Lower lobe of right lung (tissue), 2 donors: ENCODE measurements at places on chromosomes 2 and 18.

GRCh38 chr2:12060886-12061285 is 314.5 kb downstream of the LPIN1 start:
- DNase-seq: no peak
- peaks cover 4% of the 10 kb centered on the region for H3K27me3 ChIP-seq
- no peak overlapping the region for H3K27ac ChIP-seq
- no peaks in the 10 kb centered on the region for H3K4me1 ChIP-seq
- H3K4me3 ChIP-seq: no peak overlapping the region
- no peaks in the 10 kb centered on the region for H3K36me3 ChIP-seq

DNA sequence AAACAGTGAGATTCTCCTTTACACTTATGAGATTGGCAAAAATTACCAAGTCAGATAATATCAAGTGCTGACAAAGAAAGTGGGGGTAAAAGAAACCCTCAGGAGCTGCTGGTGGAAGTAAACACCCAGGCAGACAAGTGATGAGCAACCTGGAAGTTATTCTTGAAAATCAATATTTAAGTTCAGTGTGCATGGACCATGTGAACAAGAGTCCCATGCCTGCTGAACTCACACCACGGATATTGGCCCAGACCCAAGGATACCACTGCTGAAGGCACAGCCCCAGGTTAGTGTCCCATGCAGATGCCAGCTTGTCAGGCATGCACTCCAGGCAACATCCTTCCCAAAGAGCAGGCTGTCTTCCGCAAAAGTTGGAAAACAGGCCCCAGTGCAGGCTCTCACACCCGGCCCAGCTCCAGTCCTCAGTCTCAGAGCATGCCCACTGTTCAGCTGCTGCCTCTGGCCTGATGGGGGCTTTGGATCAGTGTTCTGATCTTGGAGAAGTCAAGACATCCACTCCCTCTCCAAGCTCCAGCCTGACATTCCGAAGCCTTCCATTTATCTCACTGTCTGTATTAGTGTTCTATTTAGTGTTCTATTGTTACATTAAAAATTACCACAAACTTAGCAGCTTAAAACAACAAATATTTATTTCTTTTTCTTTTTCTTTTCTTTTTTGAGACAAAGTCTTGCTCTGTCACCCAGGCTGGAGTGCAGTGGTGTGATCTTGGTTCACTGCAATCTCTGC is 70.0 kb downstream of the HS1BP3 start:
- H3K27me3 ChIP-seq: no peaks in the 10 kb centered on the region
- H3K27ac ChIP-seq: peak overlapping the region; percentile 83
- peaks cover 70% of the 10 kb centered on the region for H3K4me1 ChIP-seq
- H3K36me3 ChIP-seq: no peaks in the 10 kb centered on the region
- peak; percentile 23 for DNase-seq
- no peak overlapping the region for H3K4me3 ChIP-seq

DNA sequence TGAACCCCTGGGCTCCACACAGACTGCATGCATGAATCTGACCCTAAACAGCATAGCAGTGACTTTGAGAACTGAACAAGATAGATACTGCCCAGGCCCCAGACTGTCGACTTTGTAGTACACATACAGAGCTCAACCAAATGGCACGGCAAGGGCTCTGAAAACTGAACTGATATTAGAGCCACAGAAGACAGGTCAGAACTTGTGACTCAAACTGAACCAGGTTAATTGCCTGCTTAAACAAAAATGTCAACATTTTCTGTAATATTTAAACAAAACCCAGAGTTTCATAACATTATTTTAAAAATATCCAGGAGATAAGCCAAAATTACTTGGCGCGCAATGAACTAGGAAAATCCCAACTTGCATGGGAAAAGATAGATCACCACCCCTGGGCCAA is 260.3 kb downstream of the TPGS2 start:
- H3K4me3 ChIP-seq: no peak overlapping the region
- no peaks in the 10 kb centered on the region for H3K4me1 ChIP-seq
- no peak overlapping the region for H3K27ac ChIP-seq
- DNase-seq: no peak

GRCh38 chr2:17336458-17336857 is 181.8 kb downstream of the RAD51AP2 start:
- no peaks in the 10 kb centered on the region for H3K4me1 ChIP-seq
- DNase-seq: no peak
- no peak overlapping the region for H3K4me3 ChIP-seq
- no peak overlapping the region for H3K27ac ChIP-seq

DNA sequence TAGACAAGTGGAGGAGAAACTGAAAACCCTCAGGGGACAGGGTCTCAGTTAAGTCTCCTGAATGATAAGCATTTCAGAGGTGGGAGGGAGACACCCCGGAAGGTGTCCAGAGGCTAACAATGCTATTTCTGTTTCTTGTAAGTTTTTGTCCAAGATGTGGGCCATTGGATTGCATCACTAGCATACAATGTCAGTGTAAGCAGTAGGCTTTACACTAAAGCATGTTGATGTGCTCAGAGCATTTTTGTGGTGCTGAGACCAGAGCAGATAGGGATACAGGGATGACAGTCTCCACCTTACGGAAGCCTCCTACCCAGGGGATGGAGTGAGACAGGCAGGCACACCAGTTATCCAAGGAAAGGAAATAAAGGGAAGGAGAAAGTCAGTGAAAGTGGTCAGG is 2.2 kb upstream of the IL1R1 start:
- peaks cover under 1% of the 10 kb centered on the region for H3K36me3 ChIP-seq
- no peak overlapping the region for H3K4me3 ChIP-seq
- no peaks in the 10 kb centered on the region for H3K27me3 ChIP-seq
- DNase-seq: no peak

DNA sequence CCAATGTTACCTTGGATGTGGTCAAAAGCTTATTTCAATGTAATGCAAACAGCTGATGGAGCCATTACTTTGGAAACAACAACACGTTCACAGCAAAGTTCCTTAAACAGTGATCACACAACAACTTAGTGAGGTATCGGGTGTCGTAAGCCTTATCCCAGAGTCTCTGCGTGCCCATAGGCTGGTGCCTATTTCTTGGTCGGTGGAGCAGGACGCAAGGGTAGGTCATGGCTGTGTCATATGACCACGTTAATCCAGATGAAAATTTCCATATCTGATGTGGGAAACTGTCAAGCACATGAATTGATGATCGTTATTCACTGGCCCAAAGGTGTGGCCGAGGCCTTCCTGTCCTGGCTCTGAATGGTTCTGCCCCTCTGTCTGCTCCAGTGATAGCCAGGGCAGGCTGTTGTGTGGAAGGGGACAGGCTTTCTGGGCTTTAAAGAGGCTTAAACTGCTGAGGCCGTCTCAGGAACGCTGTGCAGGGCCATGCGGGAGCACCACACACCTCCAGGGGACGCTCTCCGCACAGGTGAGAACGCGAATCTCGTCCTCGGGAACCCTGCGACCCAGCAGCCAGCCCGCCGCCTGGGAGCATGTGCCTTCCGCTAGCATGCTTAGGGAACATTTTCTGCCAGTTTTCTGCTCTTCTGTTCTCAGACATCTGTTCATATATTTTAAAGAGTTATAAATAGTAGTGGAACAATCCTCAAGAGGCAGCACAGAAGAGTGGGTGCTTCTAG is 90.6 kb downstream of the KCTD1 start:
- no peaks in the 10 kb centered on the region for H3K4me1 ChIP-seq
- no peak for DNase-seq
- H3K27ac ChIP-seq: no peak overlapping the region
- H3K4me3 ChIP-seq: no peak overlapping the region
- H3K27me3 ChIP-seq: no peaks in the 10 kb centered on the region

GRCh38 chr2:156580501-156580900 is 144.3 kb downstream of the GPD2 start:
- no peak overlapping the region for H3K4me3 ChIP-seq
- H3K27me3 ChIP-seq: no peaks in the 10 kb centered on the region
- peaks cover 38% of the 10 kb centered on the region for H3K36me3 ChIP-seq

DNA sequence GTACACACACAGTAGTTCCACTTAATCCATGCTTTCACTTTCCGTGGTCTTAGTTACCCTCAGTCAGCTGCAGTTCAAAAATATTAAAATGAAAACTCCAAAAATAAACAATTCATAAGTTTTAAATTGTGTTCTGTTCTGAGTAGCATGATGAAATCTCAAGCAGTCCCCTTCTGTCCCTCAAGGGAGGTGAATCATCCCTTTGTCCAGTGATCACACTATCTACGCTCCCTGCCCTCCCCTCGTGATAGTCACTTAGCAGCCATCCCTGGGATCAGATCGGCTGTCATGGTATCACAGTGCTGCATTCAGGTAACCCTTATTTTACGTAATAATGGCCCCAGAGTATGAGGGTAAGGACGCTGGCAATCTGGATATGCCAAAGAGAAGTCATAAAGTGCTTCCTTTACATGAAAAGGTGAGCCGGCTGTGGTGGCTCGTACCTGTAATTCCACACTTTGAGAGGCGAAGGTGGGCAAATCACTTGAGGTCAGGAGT is 5.8 kb upstream of the RTN4 start:
- H3K4me1 ChIP-seq: peaks cover 18% of the 10 kb centered on the region
- H3K36me3 ChIP-seq: no peaks in the 10 kb centered on the region
- DNase-seq: no peak
- no peak overlapping the region for H3K27ac ChIP-seq
- H3K27me3 ChIP-seq: no peaks in the 10 kb centered on the region
- no peak overlapping the region for H3K4me3 ChIP-seq

GRCh38 chr2:205734436-205735037 is 52.2 kb downstream of the NRP2 start:
- no peak overlapping the region for H3K27ac ChIP-seq
- H3K4me3 ChIP-seq: no peak overlapping the region
- no peaks in the 10 kb centered on the region for H3K27me3 ChIP-seq
- peaks cover 18% of the 10 kb centered on the region for H3K36me3 ChIP-seq
- DNase-seq: no peak

DNA sequence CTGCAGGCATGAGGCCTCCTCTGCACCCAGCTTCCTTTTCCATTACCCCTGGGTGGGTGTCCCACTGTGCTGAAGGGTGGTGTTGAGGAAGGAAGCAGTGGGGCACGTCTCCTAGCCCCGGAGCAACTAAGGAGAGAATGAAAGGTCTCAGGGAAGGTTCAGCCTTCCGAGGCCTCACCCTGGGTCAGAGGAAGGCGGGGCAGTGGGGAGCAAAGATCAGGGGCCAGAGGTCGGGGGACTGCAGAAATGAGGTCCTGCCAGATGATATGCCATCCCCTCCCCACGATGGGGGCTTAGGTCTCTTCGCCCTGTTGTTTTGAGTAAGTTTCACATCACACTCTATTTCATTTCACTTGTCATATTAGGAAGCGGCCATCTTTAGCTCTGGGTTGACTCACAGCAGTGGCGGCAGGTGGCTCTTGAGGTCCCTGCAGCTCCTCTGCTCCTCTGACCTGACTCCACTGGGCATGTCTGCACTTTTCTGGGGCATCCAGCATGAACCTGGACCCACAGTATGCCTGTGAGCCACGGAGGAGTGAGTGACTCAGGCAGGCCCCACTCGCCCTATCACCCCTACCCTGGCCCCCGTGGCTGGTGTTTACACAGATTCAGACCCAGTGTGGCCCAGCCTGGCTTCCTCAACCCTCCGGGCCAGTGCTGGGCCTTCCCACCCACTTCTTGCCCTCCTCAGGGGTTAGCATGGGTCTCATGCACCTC is 153.7 kb upstream of the SMAD2 start:
- no peaks in the 10 kb centered on the region for H3K27me3 ChIP-seq
- no peak for DNase-seq
- no peaks in the 10 kb centered on the region for H3K36me3 ChIP-seq

- no peak overlapping the region for H3K4me3 ChIP-seq
- no peaks in the 10 kb centered on the region for H3K27me3 ChIP-seq
- no peaks in the 10 kb centered on the region for H3K4me1 ChIP-seq
- DNase-seq: no peak
- H3K27ac ChIP-seq: no peak overlapping the region
- no peaks in the 10 kb centered on the region for H3K36me3 ChIP-seq
Measured at GRCh38 chr2:8422450-8422800, 259.4 kb upstream of the ID2 start.

GRCh38 chr18:27213123-27213717 is 28.1 kb upstream of the CHST9 start:
- DNase-seq: no peak
- no peaks in the 10 kb centered on the region for H3K27me3 ChIP-seq
- no peak overlapping the region for H3K27ac ChIP-seq

- H3K4me3 ChIP-seq: no peak overlapping the region
- H3K27ac ChIP-seq: no peak overlapping the region
- no peaks in the 10 kb centered on the region for H3K4me1 ChIP-seq
- DNase-seq: no peak
- H3K36me3 ChIP-seq: no peaks in the 10 kb centered on the region
Measured at GRCh38 chr18:43485545-43485963, 208.3 kb upstream of the SYT4 start.

- H3K4me1 ChIP-seq: no peaks in the 10 kb centered on the region
- no peaks in the 10 kb centered on the region for H3K36me3 ChIP-seq
- no peak overlapping the region for H3K4me3 ChIP-seq
- DNase-seq: no peak
Measured at GRCh38 chr18:27242392-27243047, 57.4 kb upstream of the CHST9 start.

DNA sequence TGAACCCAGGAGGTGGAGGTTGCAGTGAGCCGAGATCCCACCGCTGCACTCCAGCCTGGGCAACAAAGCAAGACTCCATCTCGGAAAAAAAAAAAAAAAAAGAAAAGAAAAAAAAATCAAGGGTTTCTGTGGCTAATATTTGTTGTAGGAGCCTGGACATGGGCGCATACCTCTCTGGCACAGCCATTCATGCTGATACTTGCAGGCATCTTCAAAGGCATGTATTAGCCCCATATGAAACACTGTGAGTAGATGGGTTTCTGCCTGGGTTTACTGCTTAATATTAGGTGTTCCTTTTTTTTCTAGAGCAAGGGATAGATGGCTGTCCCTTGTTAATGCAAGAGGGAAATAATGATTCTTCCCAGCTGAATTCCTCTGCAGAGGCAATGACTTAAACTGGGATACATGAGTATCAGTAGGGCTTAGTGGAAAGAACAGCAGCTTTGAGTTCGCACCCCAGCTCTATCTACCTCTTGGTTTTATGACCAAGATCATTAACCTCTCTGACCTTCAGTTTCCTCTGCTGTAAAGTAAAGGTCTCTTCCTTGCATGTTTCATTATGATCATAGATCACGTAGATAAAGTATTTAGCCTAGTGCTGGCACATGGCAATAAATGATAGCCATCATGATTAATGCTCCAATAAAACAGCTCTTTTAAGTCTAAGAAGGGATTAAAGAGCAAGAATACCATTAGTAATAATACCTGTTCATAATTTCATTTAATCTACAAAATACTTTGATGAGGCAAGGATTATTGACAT is 4.5 kb upstream of the ATL2 start:
- H3K27me3 ChIP-seq: no peaks in the 10 kb centered on the region
- H3K4me1 ChIP-seq: peaks cover 9% of the 10 kb centered on the region
- DNase-seq: no peak

DNA sequence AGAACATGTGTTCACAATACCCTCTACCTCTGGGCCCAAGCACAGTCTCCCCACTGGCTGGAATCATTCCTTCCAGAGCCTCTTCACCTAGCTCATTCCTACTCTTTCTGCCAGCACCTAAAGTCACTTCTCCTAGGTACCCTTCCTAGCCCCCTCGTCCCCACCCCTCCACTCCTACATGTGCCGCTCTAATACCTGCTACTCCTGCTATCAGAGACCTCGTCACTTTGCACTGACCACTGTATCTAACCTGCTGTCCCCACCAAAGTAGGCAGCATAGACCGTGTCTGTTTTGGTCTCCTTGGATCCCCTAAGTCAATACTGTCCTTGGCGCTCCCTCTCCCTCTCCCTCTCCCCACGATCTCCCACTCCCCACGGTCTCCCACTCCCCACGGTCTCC is 53.2 kb upstream of the PKDCC start:
- no peak overlapping the region for H3K27ac ChIP-seq
- no peaks in the 10 kb centered on the region for H3K36me3 ChIP-seq
- no peak for DNase-seq
- H3K27me3 ChIP-seq: no peaks in the 10 kb centered on the region
